ENCODE measurements at places on chromosomes 6 and 20.

DNA sequence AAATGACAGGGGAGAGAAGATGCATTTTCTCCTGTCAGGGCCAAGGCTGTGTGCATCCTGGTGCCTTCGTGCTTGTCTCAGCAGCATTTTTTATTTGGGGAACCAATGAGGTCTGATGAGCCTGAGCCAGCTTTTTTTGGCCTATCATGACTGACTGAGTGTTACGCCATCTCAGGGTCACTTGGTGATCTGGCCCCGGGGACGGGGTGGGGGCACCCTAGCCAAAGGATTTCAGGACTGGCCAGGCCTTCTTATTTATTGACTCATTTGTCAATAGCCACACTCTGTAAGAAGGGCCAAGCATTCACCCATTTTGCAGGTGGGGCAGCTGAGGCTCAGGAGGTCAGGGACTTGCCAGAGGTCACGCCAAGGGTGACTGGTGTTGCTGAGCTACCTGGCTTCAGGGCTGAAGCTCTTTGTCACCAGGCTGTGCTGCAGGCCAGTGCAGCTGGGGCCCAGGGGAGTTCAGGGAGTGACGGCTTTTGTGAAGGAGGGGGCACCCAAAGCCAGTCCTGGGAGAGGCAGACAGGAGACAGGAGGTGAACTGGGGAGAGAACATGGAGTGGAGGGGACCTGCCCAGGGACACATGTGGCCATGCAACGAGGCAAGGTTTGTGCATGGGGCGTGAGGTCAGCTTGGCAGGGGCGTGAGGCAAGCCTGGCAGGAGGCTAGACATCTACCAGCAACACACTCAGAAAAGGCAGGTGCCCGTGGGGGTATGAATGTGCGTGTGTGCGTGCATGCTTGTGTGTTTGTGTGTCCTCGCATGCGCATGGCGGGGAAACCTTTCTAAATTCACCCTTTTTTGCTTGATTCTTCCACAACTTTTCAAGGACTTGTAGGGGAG, 31.1 kb downstream of the VSTM2L start:
- DNase-seq = no peak

DNA sequence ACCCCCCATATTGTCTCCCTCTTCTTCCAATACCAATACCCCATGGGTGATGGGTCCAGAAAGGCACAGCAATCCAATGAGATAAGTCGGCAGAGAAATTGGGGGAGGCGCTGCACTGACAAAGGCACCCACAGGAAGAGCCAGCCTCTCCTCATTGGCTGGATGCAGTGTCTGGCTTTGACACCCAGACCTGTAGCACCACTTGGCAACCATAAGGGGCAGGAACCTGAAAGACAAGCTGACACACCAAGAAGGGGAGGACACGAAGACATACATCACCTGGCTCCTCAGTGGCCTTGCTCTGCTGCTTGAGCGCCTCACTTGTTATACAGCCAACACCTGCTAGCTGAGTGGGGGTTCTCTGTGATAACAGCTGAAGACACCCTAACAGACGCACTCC, 19.4 kb upstream of the SLC4A11 start:
- DNase-seq = no peak

DNA sequence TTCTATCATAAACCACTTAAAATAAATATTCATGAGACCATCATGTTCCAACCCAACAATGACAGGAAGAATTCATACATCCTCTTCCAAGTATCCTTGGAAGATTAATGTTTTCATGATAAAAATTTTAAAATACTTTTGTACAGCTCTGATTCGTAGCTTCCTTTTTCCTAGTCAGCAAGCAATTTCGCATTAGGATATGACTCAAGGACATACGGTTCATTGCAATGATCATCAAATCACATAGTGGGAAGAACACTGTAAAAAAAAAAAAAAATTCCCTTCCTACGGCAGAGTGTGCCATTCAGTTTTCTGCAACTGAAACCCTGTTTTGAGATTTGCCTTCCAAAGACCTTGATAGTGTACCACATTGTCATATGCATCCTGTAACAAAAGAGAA, 35.3 kb upstream of the GFOD1 start:
- DNase-seq = no peak

DNA sequence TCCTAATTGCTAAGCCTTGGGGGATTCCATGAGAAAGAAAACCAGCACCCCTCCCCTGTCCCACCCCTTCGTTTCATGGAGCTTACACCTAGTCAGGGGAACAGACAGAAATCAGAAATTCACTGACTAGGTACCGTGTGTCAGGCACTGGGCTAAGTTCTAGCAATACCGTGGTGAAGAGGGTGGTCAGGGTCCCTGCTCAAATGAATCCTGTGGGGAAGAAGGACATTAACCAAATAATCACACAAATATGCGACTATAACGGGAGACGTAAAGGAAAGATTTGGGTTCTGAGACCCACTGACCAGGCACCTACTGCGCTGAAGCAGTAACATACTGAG, 65.1 kb upstream of the TOP1 start:
- no peak for DNase-seq

GRCh38 chr6:18214003-18214402, 50.3 kb downstream of the DEK start:
- DNase-seq = no peak

DNA sequence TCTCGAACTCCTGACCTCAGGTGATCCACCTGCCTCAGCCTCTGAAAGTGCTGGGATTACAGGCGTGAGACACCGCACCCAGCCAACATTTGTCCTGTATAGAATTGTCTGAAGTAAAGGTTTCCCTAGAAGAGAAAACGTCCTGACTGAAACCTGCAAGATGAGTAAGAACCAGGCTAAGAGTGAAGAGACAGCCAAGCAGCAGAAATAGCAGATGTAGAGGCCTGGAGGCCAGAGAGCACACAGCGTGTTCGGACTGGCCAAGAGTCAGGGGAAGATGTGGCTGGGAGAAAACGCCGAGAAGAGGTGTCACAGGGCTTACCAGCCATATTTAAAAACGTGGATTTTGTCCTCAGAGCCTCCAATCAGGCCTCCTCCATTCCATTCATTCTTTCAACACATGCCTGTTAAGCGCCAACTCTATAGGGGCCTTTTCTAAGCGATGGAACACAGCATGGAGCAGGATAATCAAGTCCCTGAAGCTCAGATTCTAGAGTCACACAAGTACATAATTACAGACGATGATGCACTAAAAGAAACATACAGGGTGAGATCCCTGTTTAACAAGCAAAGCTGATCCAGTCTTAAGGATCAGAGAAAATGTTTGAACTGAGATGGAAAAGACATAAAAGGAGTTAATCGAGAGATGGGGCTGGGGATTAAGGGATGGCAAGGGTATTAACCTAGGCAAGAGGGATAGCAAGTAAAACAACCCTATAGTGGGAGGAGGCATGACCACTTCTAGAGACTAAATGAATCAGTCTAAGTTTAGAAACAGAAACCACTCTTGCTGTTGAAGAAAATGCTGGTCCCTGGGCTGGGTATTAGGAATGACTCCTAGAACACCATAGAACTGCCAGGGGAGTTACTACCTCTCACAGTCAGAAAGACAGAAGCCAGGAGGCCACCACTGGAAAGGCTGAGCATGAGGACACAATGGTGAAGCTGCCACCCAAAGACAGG, 4.8 kb downstream of the ZCCHC3 start:
- DNase-seq = no peak

- no peak for DNase-seq
Observed at GRCh38 chr6:128174724-128175123, 273.9 kb upstream of the THEMIS start.

DNA sequence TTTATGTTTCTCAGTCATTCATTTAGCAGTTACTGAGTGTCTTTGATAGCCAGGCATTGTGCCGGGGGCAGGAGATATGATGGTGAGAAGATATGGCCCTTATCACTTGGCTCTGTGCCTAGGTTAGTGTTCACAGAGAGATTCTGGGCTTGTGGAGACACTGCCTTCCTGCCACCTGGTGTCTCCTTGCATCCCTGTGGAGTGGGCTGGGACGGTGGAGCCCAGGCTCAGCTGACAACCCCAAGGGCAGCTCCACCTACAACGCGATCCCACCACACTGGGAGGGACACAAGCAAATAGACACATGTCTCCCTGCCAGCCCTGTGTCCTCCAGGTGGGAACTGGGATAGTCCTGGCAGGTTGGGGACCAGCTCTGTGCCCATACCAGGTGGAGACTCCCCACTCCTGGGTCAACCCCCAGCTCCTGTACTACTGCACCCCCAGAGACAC, 30.3 kb upstream of the VEGFA start:
- DNase-seq = no peak

- DNase-seq = no peak
Observed at GRCh38 chr6:35663447-35664235, 25.1 kb downstream of the FKBP5 start.

- DNase-seq = no peak
Observed at GRCh38 chr20:49286689-49287551, 9.1 kb upstream of the ZNFX1 start.

DNA sequence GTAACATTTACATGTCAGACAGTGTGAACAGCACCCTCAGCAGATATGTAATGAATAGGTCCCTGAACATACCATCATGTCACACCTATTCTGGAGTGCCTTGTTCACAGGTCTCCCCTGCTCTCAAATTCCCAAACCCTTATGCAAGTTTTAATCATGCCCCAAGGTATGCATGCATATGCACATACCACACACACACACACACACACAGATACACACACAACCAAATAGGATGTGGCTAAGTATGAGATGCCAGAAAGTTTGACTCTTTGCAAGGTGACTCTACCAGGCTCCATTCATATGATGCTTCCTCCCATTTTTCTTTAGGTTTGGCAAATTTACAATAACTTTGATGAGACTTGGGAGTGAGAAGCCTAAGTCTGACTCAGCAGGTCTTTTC, 243.8 kb upstream of the IRAK1BP1 start:
- DNase-seq = no peak

GRCh38 chr6:38193051-38193450, 373.5 kb downstream of the ZFAND3 start:
- DNase-seq = no peak

DNA sequence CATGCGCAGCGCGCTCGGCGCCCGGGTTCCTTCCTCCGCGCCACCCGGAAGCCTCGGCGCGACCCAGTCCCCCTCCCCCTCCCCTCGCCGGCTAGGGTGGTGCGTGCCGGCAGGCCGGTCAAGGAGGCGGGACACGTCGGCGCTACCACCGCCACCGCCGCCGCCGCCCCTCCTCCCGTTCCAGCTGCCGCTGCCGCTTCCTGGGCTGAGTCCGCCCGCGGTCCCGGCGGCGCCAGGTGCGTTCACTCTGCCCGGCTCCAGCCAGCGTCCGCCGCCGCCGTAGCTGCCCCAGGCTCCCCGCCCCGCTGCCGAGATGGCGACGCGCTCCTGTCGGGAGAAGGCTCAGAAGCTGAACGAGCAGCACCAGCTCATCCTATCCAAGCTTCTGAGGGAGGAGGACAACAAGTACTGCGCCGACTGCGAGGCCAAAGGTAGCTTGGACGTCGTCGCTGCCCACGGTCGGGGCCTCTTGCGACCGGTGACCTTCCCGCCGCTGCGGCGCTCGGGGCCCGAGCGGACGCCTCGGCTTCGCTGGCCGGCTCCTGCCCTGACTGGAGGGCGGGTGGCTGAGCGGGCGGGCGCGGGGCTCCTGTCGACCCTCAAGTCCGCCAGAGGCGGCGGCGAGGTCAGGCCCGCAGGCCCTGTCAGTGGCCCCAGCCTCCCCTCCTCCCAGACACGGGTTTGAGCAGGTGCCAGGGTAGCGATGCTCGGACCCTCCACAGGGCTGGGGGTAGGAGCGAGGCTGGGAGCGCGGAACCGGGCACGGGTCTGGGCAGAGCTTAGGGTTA, at the start of gene SMAP1:
TSS of gene SMAP1 (plus strand) at position 173 of the 788 bp plus-strand sequence. CDS start at position 314, 141 bp downstream.
- peak; percentile 92 for DNase-seq

DNA sequence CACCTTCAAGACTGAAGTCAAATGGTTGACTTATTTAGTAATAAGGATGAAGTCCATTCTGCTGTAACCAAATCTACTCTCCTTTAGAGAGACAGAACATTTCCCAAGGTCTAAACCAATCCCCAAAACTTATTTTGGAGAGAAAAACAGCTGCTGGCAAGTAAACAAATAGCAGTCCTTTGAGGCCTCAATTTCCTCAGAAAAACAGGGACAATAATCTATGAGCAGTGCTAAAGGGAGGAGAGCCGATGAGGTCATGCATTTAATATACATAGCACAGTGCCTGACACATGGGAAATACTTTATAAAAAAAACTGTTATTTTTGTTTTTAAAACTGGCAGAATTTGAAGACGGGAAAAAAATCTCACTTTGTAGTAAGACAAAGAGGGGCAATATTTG, 526.0 kb downstream of the EPM2A start:
- no peak for DNase-seq

GRCh38 chr6:41483943-41484342, 62.2 kb upstream of the FOXP4 start:
- no peak for DNase-seq

GRCh38 chr6:121393731-121394505, 41.5 kb upstream of the GJA1 start:
- no peak for DNase-seq

DNA sequence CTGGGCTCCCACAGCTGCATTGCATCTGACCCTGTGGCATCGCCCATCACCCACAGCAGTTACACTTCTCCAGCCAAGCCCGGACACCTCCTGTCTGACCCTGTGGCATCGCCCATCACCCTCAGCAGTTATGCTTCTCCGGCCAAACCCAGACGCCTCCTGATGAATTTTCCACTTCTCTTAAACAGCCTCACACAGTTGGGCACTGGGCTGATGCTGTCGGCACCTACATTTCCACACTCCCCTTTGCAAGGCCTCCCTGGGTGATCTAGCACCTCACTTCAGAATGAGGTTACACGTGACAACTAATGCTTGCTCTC, 175.2 kb upstream of the ARID1B start:
- DNase-seq = no peak

DNA sequence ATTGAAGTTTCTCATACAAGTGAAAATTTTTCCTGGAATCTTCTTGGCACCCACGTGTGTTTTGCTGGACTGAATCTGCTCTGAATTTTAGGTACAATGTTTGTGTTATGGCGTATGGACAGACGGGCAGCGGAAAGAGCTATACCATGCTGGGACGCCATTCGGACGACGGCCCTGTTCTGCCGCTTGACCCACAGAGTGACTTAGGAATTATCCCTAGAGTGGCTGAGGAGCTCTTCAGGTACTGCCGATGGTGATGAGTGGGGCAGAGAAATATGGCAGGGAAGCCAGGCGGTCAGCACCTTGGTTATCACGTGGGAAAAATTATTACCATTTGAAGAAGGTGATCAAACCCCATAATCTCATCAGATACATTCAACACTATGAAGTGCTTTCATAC, 36.3 kb downstream of the KIF25 start:
- DNase-seq = no peak

- DNase-seq = no peak
Observed at GRCh38 chr6:21180155-21180554, 413.4 kb upstream of the SOX4 start.

DNA sequence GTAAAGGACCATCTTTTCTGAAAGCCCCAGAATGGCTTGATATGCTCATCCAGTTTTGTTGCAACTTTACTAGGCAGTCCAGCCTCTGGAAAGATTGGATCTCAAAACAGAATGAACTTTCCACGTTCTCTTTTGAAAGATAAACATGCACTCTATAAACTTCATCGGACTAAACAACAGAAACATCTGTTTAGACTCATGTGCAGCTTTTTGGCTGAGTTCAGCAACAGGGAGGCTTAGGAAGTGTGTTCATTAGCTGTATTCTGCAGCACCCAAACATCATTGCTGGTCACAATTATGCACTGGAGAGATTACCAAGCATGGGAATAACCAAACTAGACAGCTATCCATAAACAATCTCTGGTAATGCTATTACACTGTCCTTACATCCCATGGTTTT, 180.5 kb downstream of the TENT5A start:
- no peak for DNase-seq

All from NCI-H2081 (cell line).